ENCODE measurements at places on chromosomes 3 and 15.
A peak's percentile ranks its signal among the peaks of the same experiment; 100 is the strongest.

DNA sequence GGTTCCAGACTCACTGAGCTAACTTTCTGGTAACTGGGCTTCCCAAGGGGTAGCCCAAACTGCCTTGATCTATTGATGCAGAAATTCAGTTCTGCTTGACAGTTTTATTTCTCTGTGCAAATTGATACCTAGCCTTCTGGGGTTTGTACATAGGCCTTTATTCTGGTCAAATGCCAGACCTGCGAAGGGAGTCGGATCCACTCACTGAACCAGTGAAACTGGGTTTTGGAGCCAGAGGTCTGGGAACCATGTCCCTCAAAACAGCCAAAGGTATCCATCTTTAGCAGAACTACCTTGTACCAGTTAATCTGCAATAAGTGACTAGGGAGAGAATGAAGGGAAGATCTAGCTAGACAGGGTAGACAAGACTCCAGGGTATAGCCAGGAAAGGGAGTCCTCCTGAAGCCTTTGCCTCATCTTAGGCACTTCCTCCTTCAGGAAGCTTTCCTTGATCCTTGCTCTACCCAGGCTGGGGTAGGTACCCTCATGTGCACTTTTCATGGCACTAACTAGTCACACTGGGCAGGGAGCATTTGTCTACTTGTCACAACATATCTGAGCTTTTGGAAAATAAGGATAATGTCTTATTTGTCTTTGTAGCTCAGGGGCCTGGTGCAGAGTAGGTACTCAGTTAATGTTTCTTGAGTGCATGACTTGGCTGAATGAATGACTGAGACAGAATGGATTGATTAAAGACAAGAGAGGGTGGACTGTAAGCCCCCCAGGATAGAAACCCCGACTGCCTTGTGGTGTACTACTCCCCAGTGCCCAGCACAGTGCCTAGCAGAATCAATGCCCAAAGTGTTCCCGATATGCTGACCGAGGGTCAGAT, 1.4 kb upstream of the SNX33 start:
- no peak for DNase-seq
- H3K4me1 ChIP-seq = peaks cover 12% of the 10 kb centered on the region
- peak overlapping the region; percentile 85 for H3K4me3 ChIP-seq

DNA sequence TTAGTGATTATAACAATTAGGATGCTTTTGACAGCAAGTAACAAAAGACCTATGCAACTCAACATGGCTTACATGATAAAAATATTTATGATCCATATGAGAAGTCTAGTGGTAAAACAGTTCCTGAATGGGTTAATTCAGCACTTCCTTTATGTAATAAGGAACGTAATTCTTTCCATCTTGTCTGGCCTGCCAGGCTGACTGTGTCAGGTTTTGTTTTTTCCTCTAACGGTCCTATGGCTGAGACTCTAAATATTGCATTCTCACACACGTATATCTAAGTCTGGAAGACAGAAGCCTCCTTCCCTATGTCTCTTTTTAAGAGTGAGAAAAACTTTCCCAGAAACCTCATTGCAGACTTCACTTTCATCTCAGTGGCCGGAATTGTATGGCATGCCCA, 50.6 kb downstream of the DUT start:
- H3K36me3 ChIP-seq = no peaks in the 10 kb centered on the region
- H3K27me3 ChIP-seq = peaks cover 7% of the 10 kb centered on the region
- no peaks in the 10 kb centered on the region for H3K4me1 ChIP-seq

- no peaks in the 10 kb centered on the region for H3K36me3 ChIP-seq
- H3K4me3 ChIP-seq = peak within 1 kb of the TSS; percentile 91
- H3K4me1 ChIP-seq = peaks cover 22% of the 10 kb centered on the region
- DNase-seq = peak; percentile 91
- H3K27ac ChIP-seq = peak within 1 kb of the TSS; percentile 70
These were observed at the start of gene VIPR1 for GRCh38 chr3:42502429-42503250. VIPR1 (plus strand) TSS chr3:42502643; CDS start chr3:42502736, 93 bp downstream.

- H3K27me3 ChIP-seq = no peaks in the 10 kb centered on the region
- H3K36me3 ChIP-seq = no peaks in the 10 kb centered on the region
- H3K4me1 ChIP-seq = no peaks in the 10 kb centered on the region
- no peak overlapping the region for H3K4me3 ChIP-seq
- no peak for DNase-seq
- H3K27ac ChIP-seq = no peak overlapping the region
These were observed 231.4 kb downstream of the LRRN1 start for GRCh38 chr3:4030624-4031023.
